ENCODE measurements at places on chromosomes 12 and 14. TPM values are rescaled to one million over a fixed set of nuclear protein-coding genes. Genes with fewer than 3 reads are reported as not detected.

RTN1 gene
- 3.5 TPM for polyA plus RNA-seq

GRCh38 chr12:109760930-109761921, 47.6 kb downstream of the FAM222A start:
- no peak for DNase-seq

A2ML1 gene
- 0.12 TPM for polyA plus RNA-seq

PAPOLA gene
- 241 TPM for polyA plus RNA-seq

GALNT16 gene
- 6.4 TPM for polyA plus RNA-seq

Measured in renal cortex interstitium (tissue), 15 donors.